ENCODE measurements at places on chromosomes 2 and 18.
A peak's percentile ranks its signal among the peaks of the same experiment; 100 is the strongest.

GRCh38 chr2:98426771-98427170, 17.9 kb upstream of the INPP4A start:
- DNase-seq, result no peak

GRCh38 chr18:51150113-51150700, 47.3 kb downstream of the MEX3C start:
- DNase-seq, result no peak

GRCh38 chr2:225270053-225270452, 129.5 kb upstream of the NYAP2 start:
- no peak for DNase-seq

DNA sequence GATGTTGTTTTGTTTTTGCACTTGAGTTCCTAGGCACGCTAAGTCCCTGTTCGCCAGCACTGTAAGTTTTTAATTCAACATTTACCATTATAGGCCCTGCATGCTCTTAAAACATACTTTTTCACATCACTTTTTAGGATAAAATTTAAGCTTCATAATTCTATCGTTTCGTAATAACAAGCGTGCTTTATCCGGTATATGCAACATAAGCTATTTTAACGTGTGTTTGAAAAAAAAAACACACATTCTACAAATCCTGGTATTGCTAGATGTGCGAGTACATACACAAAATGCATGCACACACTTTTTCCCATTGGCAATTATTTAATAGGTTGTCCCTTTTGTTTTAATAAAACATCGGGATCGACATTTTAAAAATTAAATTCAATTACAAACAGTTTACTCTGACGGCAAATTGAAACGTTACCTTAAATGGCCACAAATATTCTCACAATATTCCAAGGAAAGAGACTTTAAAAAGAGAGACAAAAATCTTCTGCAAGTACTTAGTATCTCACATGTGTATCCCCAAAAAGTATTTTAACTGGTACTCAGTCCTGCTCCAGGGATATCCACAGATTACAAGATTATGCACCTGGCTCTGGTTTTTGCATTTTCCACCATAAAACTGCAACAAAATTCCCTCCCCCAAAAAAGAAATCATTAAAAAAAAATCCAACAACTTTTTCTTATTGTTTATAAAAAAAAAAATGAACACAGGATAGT, 1.0 kb upstream of the TCF4 start:
- DNase-seq, result no peak

- DNase-seq, result no peak
Measured at GRCh38 chr18:6881034-6881820, 151.7 kb downstream of the ARHGAP28 start.

- DNase-seq, result no peak
Measured at GRCh38 chr18:49628119-49628518, 66.3 kb downstream of the LIPG start.

GRCh38 chr2:197207106-197207505, 103.5 kb downstream of the ANKRD44 start:
- no peak for DNase-seq

GRCh38 chr2:124316881-124317605, 292.0 kb downstream of the CNTNAP5 start:
- no peak for DNase-seq

- no peak for DNase-seq
Measured at GRCh38 chr2:231181860-231182512, 16.4 kb upstream of the ARMC9 start.

GRCh38 chr18:5912566-5912965, 17.2 kb upstream of the TMEM200C start:
- no peak for DNase-seq

DNA sequence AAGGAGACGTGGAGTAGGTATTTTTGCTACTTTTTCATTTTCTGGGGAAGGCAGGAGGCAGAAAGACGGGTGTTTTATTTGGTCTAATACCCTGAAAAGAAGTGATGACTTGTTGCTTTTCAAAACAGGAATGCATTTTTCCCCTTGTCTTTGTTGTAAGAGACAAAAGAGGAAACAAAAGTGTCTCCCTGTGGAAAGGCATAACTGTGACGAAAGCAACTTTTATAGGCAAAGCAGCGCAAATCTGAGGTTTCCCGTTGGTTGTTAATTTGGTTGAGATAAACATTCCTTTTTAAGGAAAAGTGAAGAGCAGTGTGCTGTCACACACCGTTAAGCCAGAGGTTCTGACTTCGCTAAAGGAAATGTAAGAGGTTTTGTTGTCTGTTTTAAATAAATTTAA, 3.4 kb downstream of the FZD7 start:
- DNase-seq, result no peak

- no peak for DNase-seq
Measured at GRCh38 chr2:178528647-178529046, 48.4 kb downstream of the PLEKHA3 start.

- DNase-seq, result no peak
Measured at GRCh38 chr2:43937269-43937820, 58.4 kb downstream of the LRPPRC start.

- no peak for DNase-seq
Measured at GRCh38 chr2:113104054-113104611, 23.3 kb upstream of the IL1RN start.

GRCh38 chr18:80108121-80108536, 933 bp upstream of the ADNP2 start:
- no peak for DNase-seq

DNA sequence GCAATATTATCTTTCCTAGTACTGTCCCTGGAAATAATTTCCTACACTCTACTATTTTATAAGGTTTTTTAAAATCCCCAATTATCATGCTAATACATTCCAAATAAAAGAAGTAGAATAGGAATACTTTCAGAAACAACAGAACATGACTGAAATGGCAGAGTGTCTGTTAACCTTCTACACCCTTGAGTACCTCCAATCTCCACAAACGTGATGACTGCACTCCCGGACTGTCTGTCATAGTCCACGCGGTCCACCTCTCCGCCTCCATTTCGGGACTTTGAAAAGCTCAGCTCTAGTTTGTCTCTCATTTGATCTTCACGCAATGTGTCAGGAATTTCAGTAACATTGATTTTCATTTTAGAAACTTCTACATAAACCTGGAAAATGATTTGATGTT, 13.6 kb upstream of the RBM43 start:
- no peak for DNase-seq

GRCh38 chr2:71561441-71562267, 108.3 kb downstream of the DYSF start:
- no peak for DNase-seq

GRCh38 chr18:48948112-48949049, 2.4 kb downstream of the SMAD7 start:
- DNase-seq, result peak; percentile 41

DNA sequence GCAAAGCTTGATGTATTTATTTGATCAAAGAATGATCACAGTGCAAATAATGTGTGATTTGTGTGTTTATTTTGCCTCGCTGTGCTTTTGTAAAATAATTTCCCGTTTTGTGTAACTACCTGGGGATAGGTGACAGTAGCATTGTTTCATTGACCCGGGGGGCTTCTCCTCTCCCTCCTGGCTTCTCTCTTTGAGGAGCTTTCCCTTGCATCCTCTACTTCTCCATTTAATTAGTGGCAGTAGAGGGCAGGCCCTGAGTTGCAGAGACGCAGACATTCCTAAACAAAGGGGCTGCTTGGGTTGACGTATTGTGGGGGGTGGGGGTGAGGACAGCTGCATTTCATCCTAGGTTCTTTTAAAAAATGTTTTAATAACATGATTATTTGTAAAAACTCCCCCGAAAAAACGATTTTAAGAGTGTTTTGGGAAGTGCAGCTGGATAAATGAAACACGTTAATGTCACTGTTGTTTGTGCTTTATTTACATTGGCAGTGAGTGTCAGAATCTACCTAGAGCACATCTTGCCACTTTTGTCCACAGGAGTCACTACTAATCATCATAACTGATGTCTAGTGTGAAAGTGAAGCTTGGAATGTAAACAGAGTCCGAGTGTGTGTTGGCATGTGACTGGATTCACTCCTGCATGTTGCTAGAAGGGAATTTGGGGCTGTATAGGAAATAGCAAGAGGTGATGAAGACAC, 2.2 kb downstream of the NEDD4L start:
- DNase-seq, result no peak

- no peak for DNase-seq
Measured at GRCh38 chr2:202114291-202114690, 41.2 kb downstream of the KIAA2012 start.

- DNase-seq, result no peak
Measured at GRCh38 chr2:110995911-110996310, 124.8 kb upstream of the BCL2L11 start.

DNA sequence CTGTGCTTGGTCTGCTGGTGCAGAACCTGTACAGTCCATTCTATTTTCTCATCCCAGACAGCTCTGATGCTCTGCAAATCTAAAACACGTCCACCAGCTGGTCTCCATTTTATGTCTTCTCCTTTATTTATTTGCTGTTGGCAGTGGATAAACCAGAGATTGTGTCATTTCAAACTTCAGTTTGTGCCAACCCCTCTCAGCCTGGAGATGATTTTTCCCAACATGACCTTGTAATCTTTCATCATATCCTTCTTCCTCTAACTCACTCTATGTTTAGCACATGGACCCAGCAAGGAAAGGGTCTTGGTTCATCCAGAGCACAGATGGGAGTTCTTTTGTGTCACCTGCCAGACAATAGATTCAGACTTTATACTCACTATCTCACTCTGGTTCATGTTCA, 273.2 kb downstream of the MTX2 start:
- no peak for DNase-seq

DNA sequence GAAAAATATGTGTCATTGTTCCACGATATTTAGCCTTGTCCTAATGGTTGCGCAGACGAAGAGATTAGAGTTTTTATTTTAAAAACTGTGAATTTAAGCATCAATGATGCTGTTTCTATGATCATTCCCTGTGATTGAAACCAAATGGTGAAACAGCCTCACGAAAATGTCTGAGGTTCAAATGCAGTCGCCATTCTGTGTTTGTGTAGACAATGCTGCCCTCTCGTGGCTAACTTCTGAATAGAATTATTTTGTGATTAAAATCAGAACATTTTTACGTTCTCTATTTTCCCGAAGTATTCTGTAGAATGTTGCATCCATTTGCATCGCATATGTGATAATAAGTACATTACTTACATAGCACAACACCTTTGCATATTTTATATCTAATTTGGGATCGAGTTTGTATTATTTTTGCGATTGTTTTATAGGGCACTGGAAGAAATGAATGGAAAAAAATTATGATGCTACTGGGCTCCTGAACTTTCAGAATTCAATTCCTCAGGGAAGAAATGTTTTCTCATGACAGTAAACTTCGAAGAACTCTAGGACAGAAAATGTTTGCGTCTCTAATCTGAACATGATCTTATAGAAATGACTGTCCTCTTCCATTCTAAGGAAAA, 54.8 kb upstream of the CREB1 start:
- peak; percentile 50 for DNase-seq

DNA sequence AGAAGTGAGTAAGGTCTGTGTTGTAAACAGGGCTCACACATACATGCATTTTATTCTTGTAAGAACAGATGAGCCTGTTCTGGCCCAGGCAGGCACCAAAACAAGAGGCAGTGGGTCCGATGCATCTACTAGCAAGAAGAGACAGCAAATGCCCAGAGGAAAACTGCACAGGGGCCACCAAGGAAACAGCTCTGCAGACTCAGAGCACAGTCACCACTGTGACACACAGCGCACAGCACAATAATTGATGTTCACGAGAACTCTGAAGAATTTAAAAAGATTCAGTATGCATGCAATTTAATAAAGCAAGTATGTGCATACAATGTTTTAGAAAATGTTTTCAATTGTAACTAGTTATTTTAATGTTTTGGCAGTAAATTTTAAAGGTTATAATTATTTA, 24.8 kb downstream of the LONRF2 start:
- DNase-seq, result no peak

- DNase-seq, result no peak
Measured at GRCh38 chr2:119694470-119694844, 15.5 kb downstream of the TMEM177 start.

DNA sequence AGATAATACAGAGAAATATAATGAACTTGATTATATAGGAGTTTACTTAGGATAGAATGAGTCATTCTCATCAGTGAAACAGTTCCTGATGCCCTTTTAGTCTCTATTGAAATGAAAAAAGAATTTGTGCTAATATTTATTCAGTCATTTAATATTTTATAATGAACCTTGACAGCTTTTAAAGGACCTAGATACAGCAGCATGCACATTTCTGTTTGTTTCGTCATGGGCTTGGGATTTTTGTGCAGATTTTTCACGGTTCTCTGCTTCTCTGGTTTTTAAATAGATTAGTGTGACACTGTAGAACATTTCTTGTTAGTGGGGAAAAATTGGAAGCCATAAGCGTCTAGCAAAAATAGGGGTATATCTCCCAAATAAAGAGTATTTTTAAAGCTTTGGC, 60.7 kb downstream of the NABP1 start:
- DNase-seq, result no peak

DNA sequence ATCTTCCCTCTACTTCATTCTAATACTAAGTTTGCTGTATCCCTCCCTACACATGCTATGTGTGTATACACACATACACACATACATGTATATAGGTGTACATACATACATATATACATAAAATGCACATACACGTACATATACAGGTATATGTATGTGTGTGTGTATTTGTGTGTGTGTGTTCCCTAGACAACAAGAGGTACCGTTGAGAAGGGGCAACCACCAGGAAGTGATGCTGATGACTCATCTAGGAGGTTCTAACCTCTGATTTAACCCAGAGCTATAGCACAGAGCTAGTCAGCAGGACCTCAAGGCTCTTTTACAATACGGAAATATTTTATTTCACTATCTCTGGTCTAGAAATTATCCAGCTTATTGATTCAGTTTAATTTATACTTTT, 139.2 kb downstream of the LAMA3 start:
- DNase-seq, result peak; percentile 21

DNA sequence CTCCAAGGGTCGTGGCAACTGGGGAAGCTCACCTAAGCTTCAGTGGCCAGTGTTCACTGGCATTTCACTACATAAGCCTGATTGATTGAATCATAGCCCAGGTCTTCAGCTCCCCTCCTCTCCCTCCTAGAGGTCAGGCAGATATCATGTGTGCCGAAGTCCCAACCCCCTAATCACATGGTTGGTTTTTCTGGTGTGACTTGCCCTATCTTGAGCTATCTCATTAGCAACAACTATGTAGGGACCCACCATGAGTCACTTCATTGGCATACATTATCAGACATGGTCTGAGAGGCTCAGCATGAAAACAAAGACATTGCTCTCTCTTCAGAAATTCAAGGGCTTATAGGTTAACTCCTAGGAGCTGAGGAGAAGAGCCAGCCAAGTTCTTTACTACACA, 76.8 kb downstream of the LYPD1 start:
- no peak for DNase-seq

Data from naive thymus-derived CD8-positive, alpha-beta T cell (primary cell).